ENCODE measurements at places on chromosomes 2 and 18.

DNA sequence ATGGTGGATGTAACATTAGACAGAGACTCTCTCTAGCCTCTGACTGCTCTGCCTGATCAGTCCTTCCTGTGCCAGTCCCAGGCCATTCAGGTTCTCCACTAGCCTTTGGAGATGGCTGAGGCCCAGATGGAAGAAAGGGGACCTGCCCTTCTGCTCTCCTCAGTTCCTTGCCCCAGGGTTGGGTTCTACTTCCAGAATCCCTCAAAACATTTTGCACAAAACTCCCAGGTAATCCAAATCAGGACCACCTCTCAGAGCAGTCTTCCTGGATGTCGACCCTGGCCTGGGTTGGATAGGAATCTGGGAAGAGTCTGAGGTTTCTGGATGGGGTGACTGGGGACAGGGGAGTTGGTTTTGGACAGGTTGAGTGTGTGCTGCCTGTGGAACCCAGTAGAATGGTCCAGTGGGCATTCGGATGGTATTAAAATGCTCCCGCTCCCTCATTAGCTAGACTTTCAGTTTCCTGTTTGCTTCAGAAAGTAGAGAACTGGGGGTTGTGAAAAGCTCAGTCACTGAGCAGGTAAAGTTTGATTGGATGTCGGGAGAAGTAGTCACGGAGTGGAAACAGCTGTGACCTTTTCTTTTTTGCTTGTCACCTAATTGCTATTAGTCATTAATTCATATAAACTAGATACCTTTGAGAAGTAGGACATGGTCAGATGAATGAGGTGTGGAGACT lies 37.9 kb downstream of the DPYSL5 start:
- no peak for DNase-seq

DNA sequence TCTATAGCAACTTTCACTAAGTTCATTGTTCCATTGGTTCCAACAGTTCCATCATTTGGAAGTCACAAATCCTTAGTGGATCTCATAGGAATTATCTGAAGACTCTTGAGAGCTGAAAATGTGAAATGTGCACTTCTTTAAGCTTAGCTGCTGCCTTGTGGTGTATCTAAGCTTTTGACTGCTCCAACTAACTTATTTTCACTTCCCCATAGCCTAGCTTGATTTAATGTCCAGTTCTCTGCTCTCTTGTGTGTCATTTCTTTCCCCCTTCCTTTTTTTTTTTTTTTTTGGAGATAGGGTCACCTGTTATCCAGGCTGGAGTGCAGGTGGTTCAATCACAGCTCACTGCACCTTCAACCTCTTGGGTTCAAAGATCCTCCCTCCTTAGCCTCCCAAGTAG lies 34.9 kb upstream of the CD302 start:
- DNase-seq = peak; percentile 13

GRCh38 chr2:214471990-214472389 lies 61.1 kb downstream of the VWC2L start:
- no peak for DNase-seq

DNA sequence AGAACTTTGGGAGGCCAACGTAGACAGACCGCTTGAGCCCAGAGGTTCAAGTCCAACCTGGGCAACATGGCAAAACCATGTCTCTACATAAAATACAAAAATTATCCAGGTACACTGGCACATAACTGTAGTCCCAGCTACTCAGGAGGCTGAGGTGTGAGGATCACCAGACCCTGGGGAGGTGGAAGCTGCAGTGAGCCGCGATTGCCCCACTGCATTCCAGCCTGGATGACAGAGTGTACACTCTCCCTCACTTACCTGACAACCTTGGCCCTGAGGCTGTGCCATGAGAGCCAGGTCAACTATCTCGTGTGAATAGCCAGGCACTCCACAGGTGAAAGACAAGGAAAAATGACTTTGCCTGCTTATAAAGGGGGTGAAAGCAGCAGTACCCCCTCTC lies 39.3 kb downstream of the CBLN2 start:
- DNase-seq = no peak

- no peak for DNase-seq
Observed at GRCh38 chr2:160399880-160400279, 93.7 kb downstream of the RBMS1 start.

DNA sequence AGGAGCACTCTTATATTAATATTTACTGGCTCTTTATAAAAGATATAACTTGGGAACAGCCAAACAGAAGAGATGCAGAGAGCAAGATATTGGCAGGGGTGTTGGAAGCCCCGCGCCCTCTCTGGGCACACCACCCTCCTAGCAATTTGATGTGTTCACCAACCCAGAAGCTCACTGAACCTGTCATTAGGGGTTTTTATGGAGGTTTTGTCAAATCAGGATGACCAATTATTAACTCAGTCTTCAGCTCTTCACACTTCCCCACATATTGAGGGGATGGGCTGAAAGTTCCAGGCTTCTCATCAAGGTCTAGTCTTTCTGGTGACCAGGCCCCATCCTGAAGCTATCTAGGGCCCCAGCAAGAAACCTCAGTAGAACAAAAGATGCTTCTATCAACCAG lies 10.9 kb upstream of the INO80D start:
- DNase-seq = no peak

GRCh38 chr2:120958623-120959366 lies 223.1 kb downstream of the GLI2 start:
- DNase-seq = no peak

DNA sequence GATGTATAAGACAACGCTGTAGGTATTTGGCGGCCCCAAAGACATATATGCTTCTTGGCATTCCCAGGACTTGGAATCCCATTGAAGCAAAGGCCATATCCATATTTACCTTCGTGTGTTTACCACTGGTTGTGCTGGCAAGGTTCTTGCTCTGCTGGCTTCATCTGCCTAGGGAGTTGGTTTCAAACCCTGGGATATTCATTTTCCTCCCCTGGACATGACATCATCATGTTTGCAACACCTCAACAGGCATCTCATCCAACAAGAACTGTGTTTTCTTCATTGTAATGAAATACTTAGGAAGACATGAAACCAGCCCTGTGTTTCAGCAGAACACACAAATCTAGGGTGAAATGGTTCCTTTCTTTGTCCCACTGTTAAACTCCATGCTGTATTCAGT lies 77.9 kb upstream of the PHLPP1 start:
- DNase-seq = no peak

- no peak for DNase-seq
Observed at GRCh38 chr2:26854283-26854827, 6.4 kb downstream of the DPYSL5 start.

GRCh38 chr2:163572850-163573249 lies 163.0 kb downstream of the FIGN start:
- no peak for DNase-seq

GRCh38 chr2:24929230-24929629 lies 9.2 kb upstream of the ADCY3 start:
- no peak for DNase-seq

DNA sequence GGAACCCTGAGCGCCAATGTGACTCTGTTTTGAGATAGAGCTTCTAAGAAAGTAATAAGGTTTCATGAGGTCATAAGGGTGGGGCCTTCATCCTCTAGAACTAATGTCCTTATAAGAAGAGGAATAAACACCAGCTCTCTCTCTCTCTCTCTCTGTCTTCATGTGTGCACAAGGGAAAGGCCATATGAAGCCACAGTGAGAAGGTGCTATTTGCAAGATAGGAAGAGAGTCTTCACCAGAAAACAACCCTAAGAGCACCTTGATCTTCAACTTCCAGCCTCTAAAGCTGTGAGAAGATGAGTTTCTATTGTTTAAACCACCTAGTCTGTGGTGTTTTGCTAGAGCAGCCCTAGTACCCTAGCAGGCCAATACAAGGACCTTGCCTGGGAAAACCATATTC lies 55.8 kb downstream of the DOCK10 start:
- DNase-seq = no peak
